ENCODE measurements at places on chromosomes 3 and 15.

- DNase-seq = no peak
These were observed 21.1 kb downstream of the ACAA1 start for GRCh38 chr3:38115645-38116427.

DNA sequence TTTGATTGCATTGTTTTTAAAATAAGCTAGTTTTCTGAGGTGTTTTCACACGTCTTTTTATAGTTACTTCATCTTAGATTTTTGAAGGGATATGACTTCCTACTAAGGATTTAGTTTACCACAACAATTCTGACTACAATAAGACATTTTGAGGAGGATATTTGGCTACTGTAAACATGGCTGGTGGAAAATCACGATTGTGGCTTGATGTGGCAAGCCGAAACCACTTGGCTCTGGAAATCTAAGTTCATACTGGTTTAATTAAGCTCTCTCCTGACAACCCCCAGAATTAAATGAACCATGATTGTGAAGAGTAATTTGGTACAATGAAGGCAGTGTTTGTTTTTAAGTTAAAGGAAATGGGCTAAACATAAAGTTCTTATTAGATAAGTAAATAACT is 30.8 kb downstream of the ST3GAL6 start:
- DNase-seq = no peak

DNA sequence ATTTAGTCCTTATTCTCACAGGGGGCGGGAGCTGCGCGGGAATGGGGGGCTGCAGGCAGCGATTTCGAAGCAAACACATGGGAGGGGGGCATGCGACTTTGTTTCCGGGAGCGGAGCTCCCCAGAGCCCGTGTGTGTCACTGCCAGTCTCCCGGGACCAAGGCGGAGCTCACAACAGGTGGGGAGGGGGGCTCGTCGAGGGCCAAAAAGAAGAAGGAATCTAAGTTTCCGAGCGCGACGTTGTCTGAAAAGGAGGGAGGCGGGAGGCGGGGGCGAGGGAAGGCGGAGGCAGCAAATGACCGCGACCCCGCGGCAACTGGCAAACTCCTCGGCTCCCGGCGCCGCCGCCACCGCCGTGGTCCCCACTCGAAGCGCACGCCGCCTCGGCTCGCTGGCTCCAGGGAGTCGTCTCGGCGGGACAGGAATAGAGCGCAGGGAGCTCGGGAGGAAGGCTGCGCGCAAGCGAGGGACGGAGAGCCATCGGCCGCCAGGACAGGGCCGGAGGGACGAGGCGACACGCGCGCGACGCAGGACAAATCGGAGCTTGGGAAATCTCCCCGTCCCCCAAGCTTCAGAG is 1.4 kb downstream of the FOXP1 start:
- no peak for DNase-seq

GRCh38 chr3:71763426-71763825 is 9.8 kb downstream of the GPR27 start:
- no peak for DNase-seq

GRCh38 chr3:183631715-183632114 is 3.7 kb upstream of the KLHL24 start:
- no peak for DNase-seq

DNA sequence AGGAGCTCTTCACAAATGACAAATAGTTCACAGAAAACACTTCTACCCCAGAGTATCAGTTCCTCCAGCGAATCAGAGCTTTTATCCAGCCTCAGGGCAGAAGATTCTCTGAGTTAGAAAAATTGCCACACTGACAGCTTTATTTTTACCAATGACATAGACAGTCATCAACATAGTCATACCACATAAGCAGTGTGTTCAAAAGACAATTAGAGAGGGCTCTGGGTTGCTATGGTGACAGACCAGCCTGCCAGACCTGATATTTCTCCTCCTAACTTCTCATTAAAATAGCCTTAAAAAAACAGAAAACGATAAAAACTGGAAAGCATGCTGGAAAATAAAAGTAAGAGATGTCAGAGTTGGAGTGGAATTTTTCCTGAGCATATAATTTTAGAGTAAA is 45.9 kb upstream of the COL6A5 start:
- no peak for DNase-seq

DNA sequence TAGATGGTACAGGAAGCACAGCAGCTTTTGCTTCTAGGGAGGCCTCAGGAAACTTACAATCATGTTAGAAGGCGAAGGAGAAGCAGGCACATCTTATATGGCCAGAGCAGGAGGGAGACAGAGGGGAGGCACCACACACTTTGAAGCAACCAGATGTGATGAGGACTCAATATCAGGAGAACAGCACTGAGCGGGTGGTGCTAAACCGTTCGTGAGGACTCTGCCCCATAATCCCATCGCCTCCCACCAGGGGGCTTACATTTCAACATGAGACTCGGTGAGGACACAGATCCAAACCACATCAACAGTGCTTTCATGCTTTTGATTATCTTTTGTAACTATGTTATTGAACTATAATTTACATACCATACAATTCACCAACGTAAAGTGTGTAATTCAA is 7.6 kb upstream of the TMEM44 start:
- no peak for DNase-seq

GRCh38 chr15:61095804-61096506 is 133.1 kb downstream of the RORA start:
- DNase-seq = no peak

DNA sequence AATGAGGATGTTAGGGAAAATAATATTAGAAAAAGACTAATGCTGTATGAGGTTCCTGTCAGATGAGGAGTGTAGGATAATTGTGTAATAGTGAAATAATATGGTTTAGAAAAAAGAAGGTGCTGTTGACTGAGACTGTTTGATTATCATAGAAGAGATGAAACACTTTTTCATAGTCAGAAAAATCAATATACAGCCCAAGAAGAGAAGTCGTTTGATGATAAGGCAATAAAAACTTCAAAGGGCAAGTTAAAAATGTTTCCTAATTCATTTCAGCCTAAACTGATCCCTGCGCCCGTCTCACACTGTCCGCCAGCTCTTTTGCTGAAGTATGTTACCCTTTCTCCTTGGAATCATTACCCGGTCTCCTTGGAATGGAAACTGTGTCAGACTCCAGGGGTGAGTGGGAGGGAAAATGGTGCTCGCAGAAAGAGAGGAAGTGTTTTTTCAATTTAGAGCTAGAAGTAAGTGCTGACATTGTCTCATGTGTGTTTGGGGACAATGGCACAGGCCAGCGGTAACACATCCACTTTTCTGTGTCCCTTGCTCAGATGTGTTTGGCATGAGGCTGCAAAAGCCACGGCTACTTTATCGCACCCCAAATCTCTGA is 23.6 kb downstream of the DUT start:
- no peak for DNase-seq

DNA sequence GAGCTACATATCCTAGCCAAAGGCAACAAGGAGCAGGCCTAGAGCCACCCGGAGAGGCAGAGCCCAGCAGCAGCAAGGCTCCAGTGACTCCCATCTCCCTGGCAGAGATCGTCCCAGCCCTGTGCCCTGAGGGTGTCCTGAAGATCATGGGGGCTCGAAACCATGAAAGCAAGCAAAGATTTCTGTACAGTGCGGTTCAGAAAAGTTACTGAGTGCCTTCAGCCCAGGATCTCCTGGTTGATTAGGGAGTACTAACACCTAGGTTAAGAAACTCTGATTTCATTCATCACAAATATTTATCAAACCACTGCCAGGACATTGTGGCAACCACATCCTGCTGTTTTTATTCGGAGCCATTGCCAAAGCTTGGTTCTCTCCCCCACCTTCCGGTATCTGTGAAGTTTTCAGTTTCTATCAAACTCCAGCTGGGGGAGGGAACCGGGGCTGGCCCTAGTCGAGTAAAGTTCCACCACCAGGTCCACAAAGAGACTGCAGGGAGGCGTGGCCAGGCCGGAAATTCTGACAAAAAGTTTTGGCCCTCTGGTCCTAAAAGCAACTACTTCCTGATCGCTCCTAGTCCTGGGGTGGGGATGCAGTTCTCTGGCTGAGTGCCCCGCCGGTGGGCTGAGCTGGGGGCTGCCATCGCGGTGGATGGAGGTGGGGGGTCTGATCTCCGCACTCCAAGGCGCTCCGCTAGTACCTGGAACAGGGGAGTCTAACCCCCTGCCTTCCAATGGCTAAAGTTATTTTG is 1.2 kb downstream of the RAB43 start:
- peak; percentile 95 for DNase-seq

DNA sequence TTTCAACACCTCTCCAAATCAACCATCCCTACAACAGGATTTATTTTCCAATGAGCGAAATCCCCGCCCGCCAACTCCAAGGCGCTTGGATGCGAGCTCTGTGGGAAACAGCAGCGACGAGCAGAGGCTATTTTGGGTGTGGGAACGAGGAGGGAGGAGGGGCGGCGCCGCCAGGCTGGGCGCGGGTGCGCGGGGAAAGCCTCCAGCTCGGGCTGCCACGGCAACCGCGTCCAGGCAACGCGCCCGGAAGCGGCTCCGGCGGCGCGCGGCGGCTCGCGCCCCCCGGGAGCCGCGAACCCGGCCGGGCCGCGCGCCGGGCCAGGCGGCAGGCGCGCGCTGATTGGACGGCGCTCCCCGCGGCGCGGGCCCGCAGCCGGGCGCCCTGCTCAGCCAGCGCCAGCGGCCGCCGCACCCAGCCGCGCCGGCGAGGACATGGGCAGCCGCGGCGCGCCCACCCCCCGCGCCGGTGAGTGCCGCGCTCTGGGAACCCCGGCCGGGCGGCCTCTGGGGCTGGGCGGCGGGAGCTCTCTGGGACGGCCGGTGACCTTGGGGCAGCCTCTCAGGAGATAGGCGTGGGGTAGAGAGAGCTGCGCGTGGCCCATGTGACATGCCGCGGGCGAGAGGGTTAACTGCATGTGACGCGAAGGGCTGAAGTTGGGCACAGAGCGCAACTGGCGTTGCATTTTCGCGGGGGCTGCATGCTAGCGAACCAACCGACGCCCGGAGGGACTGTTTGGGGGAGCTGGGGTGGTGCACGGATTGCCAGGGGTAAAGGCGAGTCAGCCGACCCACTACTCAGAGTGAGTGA is at the start of gene FAM81A:
TSS of gene FAM81A (plus strand) at position 370 of the 808 bp plus-strand sequence. CDS start 20,441 bp downstream, outside the sequence.
- peak; percentile 28 for DNase-seq

DNA sequence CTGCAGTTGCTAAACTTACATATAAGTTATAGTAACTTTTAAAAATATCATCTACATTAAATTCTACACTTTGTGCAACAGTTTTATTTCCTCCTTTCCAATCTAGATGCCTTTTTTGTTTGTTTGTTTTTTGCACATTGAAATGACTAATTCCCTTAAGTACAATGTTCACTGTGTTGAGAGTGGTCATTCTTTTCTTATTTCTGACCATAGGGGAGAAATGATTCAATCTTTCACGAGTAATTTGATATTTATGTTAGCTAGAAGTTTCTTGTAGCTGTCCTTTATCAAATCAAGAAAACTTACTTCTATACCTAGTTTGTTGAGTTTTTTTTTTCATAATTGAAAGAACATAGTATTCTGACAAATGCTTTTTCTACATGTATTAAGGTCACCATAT is 85.0 kb upstream of the CBLB start:
- DNase-seq = peak; percentile 51

- DNase-seq = no peak
These were observed 82.1 kb downstream of the LRRC28 start for GRCh38 chr15:99333413-99333812.

DNA sequence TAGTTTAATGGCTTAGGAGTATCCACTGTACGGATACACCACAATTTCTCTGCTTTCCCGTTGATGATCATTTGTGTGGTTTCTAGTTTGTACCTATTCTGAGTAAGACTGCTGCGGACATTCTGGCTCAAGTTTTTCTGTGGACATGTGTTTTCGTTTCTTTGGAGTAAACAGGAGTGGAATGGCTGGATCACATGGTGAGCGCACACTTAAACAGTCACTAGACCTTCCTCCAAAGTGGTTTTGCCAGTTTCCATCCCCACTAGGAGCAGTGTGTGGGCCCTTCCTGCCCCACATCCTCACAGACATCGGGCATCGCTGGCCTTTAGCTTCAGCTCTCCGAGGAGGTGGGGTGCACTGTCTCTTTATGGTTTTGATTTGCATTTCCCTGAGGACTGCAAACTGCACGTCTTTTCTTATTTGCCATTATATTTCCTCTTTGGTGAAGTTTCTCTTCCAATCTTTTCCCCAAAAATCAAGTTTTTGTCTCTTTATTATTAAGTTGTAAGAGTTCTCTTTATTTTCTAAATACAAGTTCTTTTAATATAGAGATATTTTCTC is 94.1 kb downstream of the VGLL4 start:
- no peak for DNase-seq

- DNase-seq = no peak
These were observed 27.3 kb upstream of the GPR160 start for GRCh38 chr3:170010498-170010897.

DNA sequence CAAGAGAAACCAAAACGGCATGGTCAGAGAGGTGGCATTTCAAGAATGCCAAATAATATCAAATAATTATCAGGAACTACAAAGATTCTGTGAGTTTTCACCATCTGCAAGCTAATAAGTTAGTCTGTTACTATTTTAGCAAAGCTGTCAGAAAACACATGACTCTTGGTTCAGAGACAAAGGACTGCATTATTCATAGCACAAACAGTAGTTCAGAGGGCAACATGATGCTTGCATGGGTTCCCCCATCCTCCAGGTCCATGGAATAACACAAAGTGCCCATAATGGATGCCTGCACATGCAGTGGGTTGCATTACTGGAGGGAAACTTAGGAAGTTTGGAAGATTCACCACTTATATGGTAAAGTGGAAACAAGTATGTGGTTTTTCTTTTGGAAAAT is 228.8 kb upstream of the ALCAM start:
- DNase-seq = no peak

DNA sequence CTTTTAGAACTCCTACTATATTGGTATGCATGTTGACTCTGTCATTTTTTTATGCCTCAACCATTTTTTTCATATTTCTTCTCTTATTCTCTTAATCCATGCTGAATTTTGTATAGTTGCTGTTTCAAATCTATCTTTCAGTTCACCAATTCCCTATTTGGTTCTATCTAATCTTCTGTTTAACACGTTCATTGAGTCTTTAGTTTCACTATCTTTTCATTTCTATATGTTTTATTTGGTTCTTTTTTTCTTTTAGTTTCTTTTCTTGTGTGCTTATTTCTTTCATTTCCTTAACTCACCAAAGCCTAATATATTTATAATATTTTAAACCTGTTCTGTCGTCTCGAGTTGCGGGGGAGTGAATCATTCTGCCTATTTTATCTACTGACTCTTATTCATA is 8.0 kb downstream of the AQP9 start:
- DNase-seq = no peak

GRCh38 chr3:13210221-13210975 is 137.2 kb upstream of the IQSEC1 start:
- no peak for DNase-seq

GRCh38 chr15:89998141-89998661 is 2.9 kb upstream of the ZNF710 start:
- peak; percentile 91 for DNase-seq

Measured in bronchial epithelial cell (primary cell).